IMR-90 (cell line): ENCODE measurements at places on chromosomes 5 and 9. TPM values are rescaled to one million over a fixed set of nuclear protein-coding genes. Genes with fewer than 3 reads are reported as not detected.
A peak's percentile ranks its signal among the peaks of the same experiment; 100 is the strongest.

- no peak for DNase-seq
These were observed 130.7 kb upstream of the KLF4 start for GRCh38 chr9:107620236-107620635.

- DNase-seq, result peak; percentile 56
These were observed at the start of gene SNX24 for GRCh38 chr5:122845229-122846050. SNX24 (plus strand) TSS chr5:122845613; CDS start chr5:122845634, 21 bp downstream.

DNA sequence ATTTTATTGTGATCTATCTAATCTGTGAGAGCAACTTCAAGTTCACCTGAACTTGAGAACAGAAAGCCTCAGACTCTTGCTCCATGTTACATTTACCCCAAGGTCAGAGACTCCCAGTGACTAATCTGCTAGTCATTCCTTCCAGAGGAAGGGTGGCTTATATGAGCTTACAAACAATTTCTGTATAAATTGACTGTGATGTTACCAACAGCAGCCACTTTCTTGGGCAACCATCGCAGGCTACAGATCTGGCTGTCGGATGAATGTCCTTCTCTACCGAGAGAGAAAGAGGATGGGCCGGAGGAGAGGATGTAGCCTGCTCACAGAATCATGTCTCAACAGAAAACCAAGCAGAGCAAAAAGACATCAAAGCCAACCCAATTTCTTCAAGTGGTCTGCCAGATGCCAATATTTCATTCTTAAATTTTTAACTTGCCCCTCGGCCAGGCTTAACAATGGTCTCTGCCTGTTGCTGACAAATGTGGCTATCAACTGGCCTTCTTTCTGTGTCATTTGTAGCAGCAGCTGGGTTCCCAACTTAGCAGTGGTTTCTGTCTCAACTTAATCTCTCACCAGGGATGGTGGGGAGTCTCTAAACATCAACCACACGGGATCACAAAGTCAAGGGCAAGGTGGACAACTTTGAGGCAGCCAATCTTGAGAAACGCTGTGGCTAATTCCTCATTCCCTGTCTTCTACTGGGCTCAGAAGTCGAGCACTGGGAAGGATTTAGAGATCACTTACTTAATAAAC lies 81.3 kb downstream of the RAPGEF1 start:
- peak; percentile 95 for DNase-seq

- peak; percentile 6 for DNase-seq
These were observed 263.4 kb downstream of the TMEM232 start for GRCh38 chr5:110463106-110463505.

GRCh38 chr9:36401164-36401740 lies 1.2 kb upstream of the RNF38 start:
- DNase-seq, result peak; percentile 61

DNA sequence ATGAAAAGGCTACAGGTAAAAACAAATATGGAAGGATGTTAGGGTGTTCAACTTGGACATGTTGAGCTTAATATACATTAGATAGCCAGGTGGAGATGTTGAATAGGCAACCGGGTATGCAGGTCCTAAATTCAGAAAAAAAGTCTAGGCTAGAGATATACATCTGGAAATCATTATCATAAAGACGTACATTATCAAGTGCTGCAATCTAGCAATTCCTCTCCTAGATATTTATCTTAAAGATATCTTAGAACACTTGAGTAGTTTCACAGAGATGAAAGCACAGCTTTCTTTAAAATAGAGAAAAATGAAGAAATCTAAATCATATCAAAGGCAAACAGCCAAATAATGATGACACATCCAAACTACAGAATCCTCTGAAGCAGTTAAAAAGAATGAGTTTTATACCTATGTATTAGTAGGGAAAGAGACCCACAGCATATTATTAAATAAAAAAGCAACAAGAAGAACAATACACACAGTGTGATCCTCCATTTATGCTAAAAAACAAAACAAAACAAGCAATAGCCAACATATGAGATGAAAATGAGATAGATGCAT lies 3.8 kb downstream of the NUDCD2 start:
- no peak for DNase-seq

DNA sequence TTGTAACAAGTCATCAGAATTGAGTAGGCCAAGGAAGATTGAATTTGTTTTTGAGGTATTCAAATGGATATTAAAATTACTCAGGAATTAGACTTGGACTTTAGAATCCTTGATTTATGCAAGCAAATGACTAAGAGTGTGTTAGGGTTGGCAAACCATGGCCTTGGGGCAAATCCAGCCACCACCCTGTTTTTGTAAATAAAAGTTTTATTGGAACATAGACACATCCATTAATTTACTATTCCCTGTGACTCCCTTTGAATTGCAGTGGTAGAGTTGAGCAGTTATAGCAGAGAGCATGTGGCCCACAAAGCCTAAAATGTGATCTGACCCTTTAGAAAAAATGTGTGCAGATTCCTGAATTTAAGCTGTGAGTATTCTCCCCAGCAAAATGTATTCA lies 115.6 kb downstream of the WDR70 start:
- no peak for DNase-seq

Gene SEMA6A
- total RNA-seq, result 0.28 and 0.36 TPM in 2 replicates
